ENCODE measurements at places on chromosomes 12 and 14.
A peak's percentile ranks its signal among the peaks of the same experiment; 100 is the strongest.

DNA sequence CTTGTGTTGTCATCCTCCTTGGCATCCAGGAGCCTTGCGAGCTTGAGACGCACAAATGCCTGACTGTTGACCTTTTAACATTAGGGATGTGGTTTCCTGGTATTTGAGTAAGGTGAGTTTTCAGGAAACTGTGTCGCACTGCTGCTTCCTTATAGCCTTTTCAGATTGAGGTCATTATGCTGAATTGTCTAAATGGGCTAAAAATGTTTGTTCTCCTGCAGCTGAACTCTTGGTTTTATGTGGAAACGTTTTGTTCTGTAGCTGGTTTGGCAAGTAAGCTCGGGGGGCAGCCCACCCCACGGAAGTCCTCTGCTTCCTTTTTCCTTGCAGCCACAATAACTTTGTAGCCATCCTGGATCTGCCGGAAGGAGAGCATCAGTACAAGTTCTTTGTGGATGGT is 5.7 kb downstream of the PRKAB1 start:
- DNase-seq, result no peak

GRCh38 chr12:67758119-67758518 is 109.6 kb downstream of the DYRK2 start:
- no peak for DNase-seq

- no peak for DNase-seq
Observed at GRCh38 chr12:116138364-116138763, 139.1 kb downstream of the MED13L start.

- no peak for DNase-seq
Observed at GRCh38 chr14:90518941-90519256, 122.1 kb downstream of the CALM1 start.

DNA sequence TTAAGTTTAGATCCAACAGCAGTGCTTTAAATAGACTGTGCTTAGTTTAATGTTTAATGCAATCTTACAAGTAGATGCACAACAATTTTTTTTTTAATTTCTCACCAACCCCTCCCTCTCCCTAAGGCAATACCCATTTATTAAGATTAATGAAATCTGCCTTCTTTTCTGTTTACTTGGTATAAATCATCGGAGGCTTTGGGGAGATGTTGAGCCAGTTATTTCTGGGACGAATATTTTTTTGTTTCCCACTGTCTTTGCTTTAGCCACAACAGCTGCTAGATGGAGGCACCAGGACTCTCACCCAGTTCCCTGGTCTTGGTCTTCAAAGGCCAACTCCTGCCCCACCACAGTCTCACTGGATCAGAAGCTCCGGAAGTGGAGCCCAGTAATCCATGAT is 113.4 kb downstream of the PLXNC1 start:
- DNase-seq, result no peak

GRCh38 chr12:132904718-132905328 is 17.4 kb upstream of the CHFR start:
- peak; percentile 91 for DNase-seq
